Fibroblast of skin of back (primary cell): ENCODE measurements at places on chromosomes 7 and 10.

DNA sequence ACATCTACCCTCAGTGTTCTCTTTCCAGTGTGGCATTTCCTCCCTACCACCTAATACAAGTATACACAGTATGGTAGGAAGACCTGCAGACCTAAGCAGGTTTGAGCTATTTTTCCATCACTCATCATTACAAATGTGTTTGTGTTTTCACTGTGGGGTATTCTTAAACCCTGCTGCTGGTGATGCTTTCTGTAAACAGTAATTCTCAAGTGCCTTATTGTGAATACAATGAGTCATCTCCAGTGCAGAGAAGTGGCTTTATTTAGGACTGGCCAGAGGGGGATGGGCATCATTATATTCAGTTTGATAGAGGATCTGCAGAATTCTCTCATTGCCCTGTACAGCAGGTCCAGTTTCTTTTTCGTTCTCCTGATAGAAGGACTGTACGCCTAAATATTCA lies 63.7 kb downstream of the GRM8 start:
- DNase-seq: no peak

GRCh38 chr7:40761762-40762560 lies 627.2 kb downstream of the SUGCT start:
- DNase-seq: no peak

GRCh38 chr7:32506266-32507054 lies 11.2 kb downstream of the AVL9 start:
- peak; percentile 91 for DNase-seq

DNA sequence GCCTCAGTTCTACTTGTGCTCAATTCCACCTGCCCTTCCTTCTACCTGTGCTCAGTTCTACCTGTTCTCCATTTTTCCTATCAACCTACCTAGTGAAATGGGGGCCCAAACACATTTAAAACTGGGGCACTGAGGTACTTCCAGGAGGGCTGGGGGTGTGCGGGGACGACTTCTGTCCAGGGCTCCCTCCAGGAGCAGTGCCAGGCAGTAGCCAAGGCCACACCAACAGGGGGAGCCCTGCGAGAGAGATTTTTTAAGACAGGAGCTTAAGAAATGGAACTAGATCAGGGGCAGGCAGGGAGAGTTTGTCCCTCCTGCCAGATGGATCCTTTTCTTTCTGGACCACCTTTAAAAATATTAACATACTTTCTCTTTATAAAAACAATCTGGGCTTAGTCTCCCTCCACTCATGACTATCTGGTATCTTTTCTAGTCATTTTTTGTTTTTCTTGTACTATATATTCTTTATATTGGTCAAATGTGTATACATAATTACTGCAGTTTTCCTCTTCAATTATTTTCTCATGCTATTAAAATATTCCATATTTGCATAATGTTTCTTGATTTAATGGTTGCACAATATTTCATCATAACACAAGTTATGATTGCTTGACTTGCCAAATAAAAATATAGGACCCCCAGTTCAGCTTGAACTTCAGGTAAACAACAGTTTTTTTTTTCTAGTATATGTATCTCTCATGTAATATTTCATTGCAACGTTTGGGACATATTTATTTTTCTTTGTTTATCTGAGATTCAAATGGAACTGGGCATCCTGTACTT lies 47.3 kb upstream of the INSYN2A start:
- peak; percentile 36 for DNase-seq

GRCh38 chr10:30396698-30397097 lies 37.3 kb upstream of the MAP3K8 start:
- DNase-seq: no peak

GRCh38 chr7:132740176-132740575 lies 163.9 kb upstream of the PLXNA4 start:
- DNase-seq: no peak

- DNase-seq: no peak
Observed at GRCh38 chr7:98630149-98630548, 13.1 kb downstream of the NPTX2 start.

- no peak for DNase-seq
Observed at GRCh38 chr10:73163096-73163495, 4.7 kb downstream of the ECD start.

DNA sequence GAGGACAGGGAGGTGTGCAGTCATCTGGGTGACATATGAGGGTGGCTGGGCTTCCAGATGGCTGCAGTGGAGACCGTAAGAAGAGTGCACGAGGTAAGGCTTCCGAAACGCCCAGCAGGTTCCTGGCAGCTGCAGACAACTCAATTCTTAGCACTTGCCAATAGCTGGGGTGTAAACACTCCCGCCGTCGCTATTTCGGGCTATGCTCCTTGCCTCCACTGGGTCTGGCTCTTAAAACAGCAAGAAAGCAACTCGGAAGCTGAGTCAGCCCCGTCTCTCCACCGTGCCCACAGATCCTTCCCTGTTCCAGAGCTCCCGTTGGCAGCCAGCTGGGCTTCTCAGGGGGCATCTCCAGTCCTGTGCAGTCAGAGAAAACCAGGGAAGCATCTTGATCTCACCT lies 6.1 kb upstream of the PDGFA start:
- no peak for DNase-seq

DNA sequence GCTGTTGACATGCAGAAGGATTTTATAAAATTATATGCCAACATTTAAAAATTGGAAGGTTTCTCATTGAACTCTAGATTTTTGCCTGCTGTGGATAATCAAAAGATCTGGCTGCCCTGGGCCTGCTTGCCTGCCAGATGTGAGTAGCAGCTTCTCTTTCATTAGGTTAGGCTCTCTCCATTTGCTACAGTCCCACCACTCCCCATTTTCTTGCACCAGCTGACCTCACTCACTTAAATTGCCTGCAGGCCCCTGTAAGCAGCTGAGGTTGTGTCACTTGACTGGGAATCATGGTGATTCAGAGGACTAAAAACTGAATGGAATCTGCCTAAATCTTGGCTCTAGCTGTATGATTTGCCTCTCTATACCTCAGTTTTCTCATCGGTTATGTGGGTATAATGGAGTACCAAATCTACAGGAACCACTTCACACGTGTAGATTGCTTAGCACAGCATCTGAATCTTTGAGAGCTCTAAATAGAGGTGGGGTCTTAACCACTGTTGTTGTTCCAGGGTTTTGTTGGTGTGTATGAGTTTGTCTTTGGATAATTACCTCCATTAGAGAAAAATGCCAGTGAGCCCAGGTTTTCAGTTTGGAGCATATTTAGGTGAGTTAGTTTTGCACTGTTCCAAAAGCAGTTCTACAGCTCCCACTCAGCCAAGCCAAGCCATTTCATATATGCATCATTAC lies 18.6 kb upstream of the RAPGEF5 start:
- DNase-seq: no peak

DNA sequence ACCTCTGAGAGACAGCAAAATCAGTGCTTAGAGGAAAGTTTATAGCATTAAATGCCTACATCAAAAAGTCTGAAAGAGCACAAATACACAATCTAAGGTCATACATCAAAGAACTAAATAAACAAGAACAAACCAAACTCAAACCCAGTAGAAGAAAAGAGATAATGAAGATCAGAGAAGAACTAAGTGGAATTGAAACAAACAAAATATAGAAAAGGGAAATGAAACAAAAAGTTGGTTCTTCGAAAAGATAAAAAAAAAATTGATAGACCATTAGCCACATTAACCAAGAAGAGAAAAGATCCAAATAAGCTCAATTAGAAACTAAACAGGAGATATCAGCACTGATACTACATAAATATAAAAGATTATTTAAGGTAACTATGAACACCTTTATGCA lies 280.0 kb upstream of the NRG3 start:
- no peak for DNase-seq
